RWPE2 (cell line): ENCODE measurements at places on chromosomes 7 and 10.

DNA sequence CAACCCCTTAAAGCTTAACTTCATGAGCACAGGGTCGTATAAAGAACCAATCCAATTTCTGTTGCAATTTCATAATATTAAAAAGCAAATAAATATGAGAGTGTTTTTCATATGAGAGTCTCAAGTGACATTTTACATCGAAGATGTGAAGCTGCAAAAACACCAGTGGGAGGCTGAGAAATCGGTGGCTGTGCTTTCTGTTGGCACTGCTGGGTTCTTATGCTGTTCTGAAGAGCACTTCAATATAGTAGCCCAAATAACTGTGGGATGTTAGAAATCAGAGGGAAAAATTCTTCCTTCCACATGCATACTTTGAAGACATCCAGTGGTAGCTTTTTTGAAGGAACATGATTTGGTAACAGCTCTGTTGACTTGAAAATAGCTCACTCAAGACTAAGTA lies 245.8 kb downstream of the ARHGAP21 start:
- no peak for DNase-seq

DNA sequence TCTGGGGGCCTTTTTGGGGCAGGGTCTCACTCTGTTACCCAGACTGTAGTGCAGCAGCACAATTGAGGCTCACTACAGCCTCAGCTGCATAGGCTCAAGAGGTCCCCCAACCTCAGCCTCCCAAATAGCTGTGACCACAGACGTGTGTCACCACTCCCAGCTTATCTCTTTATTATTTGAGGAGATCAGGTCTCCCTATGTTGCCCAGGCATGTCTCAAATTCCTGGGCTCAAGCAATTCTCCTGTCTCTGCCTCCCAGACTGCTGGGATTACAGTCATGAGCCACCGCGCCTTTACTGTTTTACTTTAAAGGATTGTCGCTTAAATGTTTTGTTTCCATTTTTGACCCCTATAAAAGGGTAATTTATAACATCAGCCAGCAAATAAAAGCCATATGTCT lies 502.6 kb upstream of the AUTS2 start:
- no peak for DNase-seq

DNA sequence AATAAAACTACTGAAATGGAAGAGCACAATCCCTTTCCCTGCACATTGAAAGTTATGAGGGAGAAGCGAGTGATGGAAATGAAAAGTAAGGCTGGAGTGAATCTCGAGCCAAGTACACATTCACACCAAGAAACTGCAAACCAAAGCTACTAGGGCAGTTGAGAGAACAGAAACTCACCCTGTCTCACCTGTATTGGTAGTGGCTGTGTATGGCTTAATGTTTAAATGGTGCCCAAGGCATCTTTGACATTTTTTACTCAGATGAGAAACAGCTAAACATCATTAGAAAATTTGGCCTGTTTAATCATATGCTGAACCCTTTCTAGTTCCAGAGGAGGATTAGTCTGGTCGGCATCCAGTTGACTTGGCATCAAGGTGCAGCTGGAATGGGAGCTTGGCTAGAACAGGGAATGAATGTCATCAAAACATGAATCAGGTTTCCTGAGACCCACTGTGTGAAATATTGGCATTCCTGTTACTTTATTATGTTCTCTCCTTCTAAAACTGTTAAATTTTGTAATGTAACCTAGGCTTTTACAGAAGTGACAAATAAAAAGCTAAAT lies 840.8 kb downstream of the GRM8 start:
- no peak for DNase-seq

DNA sequence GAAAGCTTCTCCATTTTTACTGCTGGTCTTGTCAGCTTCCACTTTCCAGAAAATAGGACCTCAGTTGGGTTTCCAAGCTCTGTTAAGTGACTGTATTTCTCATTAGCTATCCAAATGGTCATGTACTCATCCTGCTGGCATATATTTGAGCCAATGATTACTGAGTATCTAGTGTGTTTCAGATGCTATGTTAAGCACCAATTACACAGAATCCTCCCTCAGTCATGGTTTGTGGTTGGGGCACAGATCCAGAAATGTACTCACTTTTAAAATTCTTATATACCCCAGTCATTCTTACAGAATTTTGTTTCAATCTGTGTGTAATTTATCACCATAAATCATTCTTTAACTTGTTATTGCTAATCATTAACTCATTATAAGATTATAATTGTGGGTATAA lies 362.3 kb upstream of the MTPN start:
- no peak for DNase-seq

DNA sequence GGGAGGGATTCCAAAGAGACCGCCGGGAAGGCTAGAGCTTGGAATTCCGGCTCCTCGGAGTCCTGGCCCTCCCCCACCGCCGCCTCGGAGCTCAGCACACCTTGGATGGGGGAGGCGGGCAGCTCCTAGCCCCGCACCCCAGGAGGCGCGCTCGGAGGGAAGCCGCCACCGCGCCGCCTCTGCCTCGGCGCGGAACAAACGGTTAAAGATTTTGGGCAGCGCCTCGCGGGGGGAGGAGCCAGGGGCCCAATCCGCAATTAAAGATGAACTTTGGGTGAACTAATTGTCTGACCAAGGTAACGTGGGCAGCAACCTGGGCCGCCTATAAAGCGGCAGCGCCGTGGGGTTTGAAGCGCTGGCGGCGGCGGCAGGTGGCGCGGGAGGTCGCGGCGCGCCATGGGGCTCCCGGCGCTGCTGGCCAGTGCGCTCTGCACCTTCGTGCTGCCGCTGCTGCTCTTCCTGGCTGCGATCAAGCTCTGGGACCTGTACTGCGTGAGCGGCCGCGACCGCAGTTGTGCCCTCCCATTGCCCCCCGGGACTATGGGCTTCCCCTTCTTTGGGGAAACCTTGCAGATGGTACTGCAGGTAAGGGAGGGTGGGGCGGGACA lies at the start of gene CYP26A1:
CYP26A1 (plus strand) TSS at position 355 of the 608 bp plus-strand sequence; CDS start at position 397, 42 bp downstream.
- DNase-seq: no peak

- no peak for DNase-seq
Observed at GRCh38 chr7:68434857-68435256, 1163.4 kb upstream of the AUTS2 start.

- DNase-seq: no peak
Observed at GRCh38 chr7:142153400-142153799, 41.9 kb downstream of the MGAM2 start.

- DNase-seq: no peak
Observed at GRCh38 chr10:34627741-34628140, 187.4 kb downstream of the PARD3 start.

DNA sequence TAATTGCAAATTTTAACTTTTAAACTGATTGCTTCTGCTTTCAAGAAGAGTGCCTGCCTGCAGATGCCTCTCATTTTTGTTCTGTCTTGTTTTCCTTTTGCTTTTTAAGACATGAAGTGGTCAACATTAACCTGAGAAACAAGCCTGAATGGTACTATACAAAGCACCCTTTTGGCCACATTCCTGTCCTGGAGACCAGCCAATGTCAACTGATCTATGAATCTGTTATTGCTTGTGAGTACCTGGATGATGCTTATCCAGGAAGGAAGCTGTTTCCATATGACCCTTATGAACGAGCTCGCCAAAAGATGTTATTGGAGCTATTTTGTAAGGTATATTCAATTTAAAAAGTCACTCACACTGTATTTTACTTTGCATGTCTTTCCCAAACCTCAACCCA lies 8.8 kb downstream of the GSTO2 start:
- DNase-seq: no peak

GRCh38 chr10:114034923-114035645 lies 8.6 kb upstream of the ADRB1 start:
- no peak for DNase-seq

DNA sequence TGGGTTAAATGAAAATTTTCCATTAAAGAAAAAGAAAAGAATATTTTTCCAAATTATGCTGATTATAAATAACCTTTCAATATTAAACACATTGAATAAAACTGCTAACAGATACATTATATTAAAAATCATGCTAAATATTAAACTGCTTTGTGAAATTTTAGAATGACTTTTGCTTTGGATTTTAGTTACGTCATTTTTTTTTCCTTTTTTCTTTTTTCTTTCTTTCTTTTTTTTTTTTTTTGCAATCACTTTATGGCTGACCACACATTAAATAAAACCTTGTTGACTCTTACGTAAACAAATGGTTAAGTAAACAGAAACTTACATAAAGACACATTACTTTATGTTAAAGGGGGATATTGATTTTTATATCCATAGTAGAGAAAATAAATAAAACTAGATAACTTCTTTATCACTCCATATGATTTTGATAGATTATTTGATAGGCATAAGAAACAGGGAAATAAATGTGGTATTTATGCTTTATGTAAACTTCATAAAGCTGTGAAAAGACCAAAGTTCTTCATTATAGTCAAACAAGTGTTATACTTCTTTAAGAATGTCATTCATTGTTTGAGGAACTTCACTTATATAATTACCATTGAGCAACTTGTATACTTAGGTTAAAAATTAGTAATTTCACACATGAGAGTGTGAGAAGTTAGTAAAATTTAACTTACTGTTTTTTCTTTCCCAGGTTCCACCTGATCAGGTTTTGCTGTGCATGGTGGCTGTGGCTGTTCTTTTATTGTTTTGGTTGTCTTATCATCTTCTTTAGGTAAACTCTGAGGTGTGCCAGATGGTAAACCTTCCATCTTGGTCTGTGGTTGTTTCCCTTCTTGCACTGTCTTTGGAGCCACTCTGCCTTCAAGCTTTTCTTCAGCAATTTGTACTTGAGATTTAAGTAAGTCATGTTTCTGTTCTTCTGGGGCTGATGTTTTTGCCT lies 197.3 kb downstream of the PCLO start:
- DNase-seq: no peak

GRCh38 chr10:18205098-18205834 lies 65.0 kb downstream of the CACNB2 start:
- DNase-seq: no peak

DNA sequence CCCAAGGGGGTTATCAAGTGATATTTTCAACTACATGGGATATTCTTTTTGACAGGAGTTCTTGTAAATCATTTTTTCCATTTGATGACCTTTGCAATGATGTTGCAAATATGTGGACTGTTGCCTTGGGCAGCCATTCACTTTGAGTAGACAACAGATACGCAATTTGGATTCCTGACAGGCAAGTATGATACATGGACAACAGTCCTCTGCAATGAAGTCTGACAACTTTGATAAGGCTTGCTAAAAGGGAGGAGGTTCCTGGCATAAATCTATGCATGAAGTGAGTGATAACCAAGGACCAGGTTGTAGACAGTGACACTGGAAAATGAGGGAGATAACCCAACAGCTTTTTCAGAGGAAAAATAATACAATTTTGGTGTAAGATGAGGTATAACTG lies 17.7 kb downstream of the LRRD1 start:
- DNase-seq: no peak

- DNase-seq: no peak
Observed at GRCh38 chr7:13179011-13179582, 491.7 kb downstream of the ARL4A start.

DNA sequence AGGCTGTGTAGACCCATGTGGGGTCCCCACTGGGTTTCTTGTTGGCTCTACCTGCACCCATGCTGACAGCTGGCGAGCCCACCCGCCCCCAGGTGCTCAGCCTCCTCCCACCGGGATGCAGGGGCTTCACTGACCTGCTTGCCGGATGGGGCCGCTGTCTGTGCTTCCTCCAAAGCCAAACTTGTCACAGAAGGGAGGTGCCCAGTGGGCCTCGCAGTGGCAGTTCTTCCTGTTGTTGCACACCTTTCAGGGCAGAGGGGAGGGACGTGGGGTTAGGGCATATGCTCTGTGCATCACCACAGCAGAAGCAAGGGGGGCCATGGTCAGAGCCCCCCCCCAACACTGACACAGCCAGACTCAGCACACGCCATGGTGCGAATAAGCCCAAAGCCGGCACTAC lies 146.5 kb downstream of the FANK1 start:
- DNase-seq: no peak

- DNase-seq: peak; percentile 64
Observed at GRCh38 chr7:29194594-29195427, at the start of gene CHN2. Gene CHN2 (plus strand): TSS chr7:29194775.

DNA sequence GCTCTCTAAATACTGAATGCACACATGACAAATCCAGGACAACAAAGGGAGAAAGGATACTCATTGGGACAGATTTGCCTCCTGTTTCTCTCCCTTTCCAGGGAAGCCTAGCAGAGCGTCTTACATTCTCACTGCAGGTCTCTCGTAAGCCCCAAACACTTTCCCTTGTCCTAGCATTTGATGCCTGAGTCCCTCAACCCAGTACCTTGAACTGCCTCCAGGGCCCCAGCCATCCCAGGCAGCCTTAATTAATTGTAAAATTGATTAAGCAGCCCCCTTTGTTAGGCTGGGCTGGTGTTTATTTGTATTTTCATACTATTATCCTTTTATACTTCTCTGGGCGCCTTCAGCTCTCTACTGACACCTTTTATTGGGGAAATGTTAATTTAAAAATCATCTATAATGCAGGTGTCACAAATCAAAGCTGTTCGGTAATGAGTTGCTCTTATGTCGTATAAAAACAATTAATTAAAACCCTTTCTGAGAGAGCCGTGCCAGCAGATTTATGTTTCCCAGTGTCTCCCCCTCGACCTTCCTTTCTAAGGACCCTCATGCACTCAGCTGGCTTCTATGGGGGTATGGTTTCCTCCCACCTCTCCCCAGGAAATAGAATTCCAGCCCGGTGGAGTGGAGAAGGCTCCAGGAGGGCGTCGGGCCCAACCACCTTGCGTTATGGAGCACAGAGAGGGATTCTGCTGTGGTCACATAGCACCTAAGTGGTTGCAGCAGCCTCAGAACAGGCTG lies 243.8 kb downstream of the RPS24 start:
- DNase-seq: no peak

DNA sequence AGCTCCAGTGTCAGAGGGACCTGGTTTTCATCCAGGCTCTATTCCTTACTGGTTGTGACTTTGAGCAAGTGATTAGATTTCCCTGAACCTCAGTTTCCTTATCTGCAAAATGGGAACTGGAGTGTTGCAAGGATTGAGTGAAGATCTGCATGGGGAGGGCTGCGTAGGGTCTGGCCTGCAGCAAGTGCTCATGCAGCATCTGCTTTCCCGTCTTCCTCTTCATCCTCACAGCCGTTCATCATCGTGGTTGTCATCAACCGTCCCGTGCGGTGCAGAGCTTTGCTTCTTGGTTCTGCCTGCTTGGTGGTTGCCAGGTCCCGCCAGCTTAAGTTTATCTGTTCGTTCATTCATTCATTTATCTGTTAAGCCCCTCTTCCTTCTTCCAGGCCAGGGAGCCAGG lies 135.0 kb downstream of the GRK5 start:
- no peak for DNase-seq
